Activated CD8-positive, alpha-beta T cell treated with anti-CD3 and anti-CD28 coated beads for 36 hours (primary cell): ENCODE measurements at places on chromosomes 7 and 10.

GRCh38 chr10:125125951-125126735 is 34.2 kb downstream of the CTBP2 start:
- no peak for DNase-seq

- DNase-seq: no peak
Measured at GRCh38 chr7:3321206-3321605, 20.2 kb downstream of the SDK1 start.

- DNase-seq: no peak
Measured at GRCh38 chr7:155810770-155811559, 1.3 kb downstream of the SHH start.

DNA sequence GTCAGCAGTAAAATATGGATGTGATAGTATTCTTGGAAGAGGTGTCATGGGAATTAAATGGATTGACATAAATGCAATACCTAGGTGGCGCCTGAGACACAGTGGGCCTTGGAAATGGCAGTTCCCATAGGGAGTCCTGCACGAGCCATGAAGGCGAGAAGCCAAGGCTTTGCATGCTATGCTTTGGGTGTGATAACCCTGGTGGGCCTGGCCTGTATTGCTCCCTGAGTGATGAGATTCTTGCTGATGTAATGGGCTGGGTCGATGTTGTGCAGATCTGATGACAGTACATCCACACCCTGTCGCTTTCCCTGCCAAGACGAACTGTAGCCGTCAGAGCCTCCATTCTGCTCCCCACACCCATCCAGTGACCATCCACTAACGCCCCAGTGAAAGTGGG is 46.4 kb downstream of the CREB5 start:
- DNase-seq: no peak

- DNase-seq: no peak
Measured at GRCh38 chr7:20189852-20190251, 27.3 kb downstream of the MACC1 start.

GRCh38 chr10:64037071-64037661 is 516.0 kb downstream of the REEP3 start:
- DNase-seq: no peak

GRCh38 chr7:41028580-41028979 is 674.3 kb downstream of the INHBA start:
- DNase-seq: no peak

DNA sequence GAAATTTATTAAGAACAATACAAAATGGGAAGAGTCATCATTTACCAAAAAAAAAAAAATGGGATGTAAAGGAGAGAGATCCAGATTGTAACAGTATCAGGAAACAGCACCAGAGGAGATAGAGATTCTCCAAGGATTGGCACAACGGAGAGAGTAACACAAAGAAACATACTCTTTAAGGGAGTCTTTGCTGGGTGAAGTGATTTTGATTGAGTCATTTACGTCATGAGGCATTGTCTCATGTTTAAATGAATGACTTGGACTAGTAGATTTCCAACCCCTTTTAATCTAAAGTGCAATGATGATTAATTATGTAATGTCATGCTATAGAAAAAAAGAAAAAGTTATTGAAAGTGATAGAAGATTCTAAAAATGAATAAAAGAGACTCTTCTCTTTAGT is 68.8 kb downstream of the ITGB8 start:
- DNase-seq: no peak

DNA sequence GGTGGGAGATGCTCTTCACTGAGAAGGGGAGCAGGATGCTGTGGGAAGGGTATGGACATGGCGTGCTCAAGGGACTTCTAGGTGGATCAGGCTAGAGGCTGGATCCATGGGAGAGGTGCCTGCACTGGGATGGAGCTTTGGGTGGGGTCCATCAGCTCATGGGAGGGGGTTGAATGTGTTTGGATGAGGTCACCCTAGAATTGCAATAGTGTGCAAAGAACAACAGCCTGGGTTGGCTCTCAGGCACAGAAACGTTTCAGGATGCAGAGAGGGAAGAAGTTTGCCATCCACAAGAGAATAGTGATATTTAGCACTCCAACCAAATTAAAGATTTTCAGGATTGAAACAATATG is 66.1 kb downstream of the SNX10 start:
- no peak for DNase-seq
